ENCODE measurements at places on chromosomes 5 and 9.

- DNase-seq = no peak
Measured at GRCh38 chr5:168991311-168991710, 309.6 kb downstream of the SLIT3 start.

GRCh38 chr5:38413696-38414095 lies 142.8 kb downstream of the LIFR start:
- DNase-seq = no peak

DNA sequence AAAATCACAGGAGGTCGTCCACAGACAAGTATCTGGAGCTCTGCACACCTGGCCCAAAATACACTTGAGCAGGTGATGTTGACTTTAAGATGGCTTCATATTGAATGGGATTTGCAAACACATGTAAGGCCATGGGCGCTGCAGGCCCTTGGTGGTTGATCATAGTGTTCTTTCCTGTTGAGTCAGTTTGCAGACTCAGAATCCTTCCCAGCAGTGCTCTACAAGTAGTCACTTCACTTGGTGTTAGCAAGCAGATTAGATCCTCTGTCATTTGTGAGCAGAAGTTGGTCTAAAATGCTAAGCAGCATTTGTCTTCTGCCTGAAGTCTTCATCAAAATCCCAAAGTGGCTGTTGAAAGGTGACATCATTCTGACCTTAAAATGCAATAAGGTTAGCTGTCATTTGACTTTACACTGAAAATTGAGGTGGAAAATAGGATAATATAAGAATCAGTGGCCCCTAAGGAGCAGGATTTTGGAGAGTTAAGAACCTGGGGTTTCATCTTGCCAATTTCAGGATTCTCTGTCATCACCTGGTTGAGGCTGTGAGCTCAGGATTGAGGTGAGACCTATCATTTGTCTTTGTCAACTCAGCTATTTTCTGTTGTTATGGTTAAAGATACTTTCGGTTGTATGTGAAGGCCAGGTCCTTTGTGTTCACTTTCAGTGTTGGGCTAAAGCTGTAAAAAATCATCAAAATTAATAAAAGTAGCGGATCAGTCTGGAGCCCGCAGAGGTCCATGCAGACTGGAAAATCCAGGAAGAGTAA lies 114.5 kb downstream of the LRRC70 start:
- no peak for DNase-seq

DNA sequence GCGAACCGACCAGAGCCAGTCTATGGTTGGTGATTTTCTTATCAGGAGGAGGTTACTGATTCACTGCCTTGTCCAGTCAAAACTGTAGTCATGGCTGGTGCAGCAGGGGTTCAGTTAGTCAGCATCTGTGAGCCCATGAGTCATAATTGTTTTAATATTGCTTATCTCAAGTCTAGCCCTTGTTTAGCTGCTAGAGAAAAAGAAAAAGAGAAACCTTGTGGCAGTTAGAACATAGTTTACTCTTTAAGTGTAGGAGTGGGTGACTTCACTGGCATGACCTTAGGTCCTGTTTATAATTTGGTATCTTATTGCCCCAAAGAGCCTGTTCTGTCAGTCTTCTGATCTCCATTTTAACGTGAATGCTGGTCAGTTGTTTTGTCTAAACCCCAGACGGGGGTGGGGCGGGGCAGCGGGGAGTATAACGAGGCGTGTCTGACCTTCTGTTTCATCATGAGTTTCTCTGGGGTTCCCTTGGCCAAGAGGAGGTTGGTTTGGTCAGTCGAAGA lies 76.9 kb upstream of the NFIL3 start:
- no peak for DNase-seq
